ENCODE measurements at places on chromosomes 5 and 9.

DNA sequence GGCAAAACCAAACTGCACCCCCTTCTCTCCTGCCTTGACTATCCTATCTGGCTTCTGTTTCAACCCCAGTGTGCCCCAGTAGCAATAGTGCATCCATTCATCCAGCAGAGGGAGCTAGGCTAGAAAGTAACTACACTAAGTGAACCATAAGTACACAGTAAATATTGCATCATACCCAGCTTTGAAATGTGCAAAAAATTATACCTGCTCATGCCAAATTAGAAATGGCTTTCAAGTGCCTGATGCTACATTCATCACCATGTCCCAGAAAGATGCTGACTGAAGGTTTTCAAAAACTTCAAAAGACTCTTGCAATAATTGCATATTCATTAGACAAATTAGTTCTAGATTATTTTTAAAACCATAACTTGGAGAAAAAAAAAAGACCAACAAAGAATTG lies 153.5 kb downstream of the PRELID2 start:
- DNase-seq: peak; percentile 70

- no peak for DNase-seq
Measured at GRCh38 chr9:95880021-95880690, 4.7 kb downstream of the ERCC6L2 start.

GRCh38 chr9:88387552-88388202 lies 567 bp upstream of the SPIN1 start:
- peak; percentile 53 for DNase-seq

GRCh38 chr5:171978519-171978918 lies 27.9 kb downstream of the FBXW11 start:
- no peak for DNase-seq

DNA sequence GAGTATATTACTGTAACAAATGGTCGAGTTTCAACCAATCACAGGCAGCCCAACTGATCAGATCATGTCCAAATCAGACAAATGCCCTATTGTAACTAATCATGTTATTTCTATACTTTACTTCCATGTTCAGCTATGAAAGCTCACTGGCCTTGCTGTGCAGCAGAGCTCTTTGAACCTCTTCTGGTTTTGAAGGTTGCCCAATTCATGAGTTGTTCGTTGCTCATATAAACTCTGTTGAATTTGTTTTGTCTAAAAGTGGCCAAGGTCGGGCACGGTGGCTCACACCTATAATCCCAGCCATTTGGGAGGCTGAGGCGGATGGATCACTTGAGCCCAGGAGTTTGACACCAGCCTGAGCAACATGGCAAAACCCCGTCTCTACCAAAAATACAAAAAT lies 21.6 kb downstream of the PDE6A start:
- no peak for DNase-seq

DNA sequence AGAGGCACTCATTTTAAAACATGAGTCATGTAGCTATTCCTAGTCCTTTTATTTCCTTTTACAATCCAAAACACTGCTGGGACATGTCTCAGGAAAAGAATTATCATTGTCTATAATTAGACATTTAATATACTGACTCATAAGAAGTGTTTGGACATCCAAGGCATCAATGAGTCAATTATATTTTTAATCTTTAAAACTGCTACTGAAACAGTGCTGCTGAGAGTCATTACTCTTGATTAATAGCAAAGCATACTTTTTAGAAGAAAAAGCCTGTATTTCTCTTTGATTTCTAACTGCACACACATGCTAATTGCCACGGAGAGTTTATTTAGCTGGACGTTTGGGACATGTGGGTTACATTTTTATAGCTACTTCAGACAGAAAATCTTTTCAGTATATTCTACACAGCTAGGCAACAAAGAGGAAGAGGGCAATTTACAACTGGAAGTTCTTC lies 1249.0 kb upstream of the CDH18 start:
- no peak for DNase-seq

DNA sequence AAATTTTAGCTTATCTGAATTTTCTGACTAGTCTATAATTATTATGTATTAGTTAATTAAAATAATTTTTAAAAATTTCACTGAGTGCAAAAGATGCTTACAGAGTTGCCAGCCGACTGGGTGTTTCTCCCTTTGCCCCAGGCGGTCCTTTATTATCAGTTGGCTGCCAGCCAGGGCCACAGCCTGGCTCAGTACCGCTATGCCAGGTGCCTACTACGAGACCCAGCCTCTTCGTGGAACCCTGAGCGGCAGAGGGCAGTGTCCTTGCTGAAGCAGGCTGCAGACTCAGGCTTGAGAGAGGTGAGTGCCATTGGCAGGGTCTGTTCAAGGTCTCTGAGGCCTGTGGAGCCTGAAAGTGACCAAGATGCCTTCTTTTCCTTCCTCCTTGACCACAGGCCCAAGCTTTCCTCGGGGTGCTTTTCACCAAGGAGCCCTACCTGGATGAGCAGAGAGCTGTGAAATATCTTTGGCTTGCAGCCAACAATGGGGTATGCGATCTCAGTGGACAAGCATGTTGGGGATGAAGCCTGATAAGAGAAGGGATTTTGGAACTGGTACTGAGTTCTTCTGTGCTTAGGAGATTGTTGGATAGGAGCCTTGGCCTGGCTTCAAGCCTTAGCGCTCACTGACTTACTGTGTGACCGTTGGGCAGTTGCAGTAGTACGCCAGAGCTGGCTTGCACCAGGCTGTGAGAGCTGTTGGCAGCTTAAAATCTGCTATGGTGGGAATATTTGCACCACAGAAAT lies 10.6 kb downstream of the DELE1 start:
- no peak for DNase-seq

- DNase-seq: no peak
Measured at GRCh38 chr5:156295431-156295830, 31.5 kb upstream of the SGCD start.

DNA sequence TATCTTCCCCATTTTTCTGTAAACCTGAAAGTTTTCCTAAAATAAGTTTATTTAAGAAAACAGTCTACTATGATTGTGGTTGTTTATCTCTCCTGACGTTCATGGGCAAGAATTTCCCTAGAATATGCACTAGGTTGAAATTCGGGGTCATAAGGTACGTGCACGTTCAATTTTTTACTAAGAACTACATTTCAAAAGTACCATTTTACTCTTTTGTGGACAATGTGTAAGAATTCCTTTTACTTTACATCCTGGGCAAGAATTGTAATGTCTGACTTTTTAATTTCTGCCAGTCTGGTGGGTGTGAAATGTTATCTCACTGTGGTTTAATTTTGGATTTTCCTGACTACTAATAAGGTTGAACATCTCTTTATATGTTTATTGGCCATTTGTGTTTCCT lies 12.4 kb downstream of the IL5 start:
- no peak for DNase-seq

DNA sequence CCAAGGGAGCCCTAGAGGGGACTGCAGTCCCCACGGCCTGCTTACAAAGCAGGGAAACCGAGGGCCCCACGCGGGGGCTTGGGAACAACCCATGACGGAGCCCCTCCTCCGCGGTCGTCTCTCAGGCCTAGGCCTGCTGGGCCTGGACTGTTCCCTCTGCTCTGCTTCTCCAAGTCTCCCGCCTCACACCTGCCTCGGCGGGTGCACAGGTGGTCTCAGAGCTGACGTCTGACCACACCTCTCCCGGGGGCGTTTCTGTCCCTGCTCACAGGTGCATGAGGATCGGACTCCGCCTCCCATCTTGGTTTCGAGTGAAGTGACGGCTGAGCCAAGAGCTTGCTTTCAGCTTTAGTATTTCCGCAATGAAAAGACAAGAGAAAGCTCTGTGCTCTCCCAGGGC lies 72.1 kb downstream of the MRPL36 start:
- DNase-seq: no peak

GRCh38 chr9:135951889-135952663 lies 9.1 kb downstream of the UBAC1 start:
- DNase-seq: no peak

DNA sequence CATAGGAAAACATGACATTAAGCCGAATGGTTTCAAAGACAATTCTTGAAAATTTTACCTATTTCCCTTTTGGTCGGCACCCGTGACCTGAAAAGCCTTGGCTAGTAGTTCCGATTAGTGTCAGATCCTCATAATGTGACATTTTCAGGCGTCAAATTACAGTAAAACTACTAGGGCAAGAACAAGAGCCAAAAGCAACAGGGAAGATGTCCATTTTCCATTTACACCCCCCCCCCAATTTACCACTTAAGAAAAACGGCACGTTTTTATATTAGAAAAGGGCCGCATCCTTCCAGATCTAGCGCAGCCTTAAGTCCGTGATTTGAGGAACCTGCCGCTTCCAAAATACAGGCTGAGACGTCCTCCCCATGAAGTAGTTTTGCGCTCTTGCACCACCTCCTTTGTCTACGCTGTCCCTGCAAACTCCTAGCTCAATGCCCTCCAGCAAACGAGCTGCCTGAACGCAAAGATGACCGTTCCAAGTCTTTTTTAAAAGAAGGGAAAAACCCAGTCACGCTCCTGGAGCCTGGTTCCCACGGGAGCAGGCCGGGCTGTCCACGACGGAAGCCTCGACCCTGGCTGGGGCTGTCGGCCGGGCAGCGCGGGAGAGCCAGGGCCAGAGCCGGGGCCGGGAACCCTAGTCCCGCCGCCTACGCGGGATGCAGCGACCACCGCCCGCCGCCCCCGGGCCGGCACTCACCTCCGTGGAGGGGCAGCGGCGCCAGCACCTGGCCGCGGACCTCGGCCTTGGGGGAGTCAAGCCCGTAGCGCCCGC lies 616 bp downstream of the RNF130 start:
- DNase-seq: peak; percentile 86

DNA sequence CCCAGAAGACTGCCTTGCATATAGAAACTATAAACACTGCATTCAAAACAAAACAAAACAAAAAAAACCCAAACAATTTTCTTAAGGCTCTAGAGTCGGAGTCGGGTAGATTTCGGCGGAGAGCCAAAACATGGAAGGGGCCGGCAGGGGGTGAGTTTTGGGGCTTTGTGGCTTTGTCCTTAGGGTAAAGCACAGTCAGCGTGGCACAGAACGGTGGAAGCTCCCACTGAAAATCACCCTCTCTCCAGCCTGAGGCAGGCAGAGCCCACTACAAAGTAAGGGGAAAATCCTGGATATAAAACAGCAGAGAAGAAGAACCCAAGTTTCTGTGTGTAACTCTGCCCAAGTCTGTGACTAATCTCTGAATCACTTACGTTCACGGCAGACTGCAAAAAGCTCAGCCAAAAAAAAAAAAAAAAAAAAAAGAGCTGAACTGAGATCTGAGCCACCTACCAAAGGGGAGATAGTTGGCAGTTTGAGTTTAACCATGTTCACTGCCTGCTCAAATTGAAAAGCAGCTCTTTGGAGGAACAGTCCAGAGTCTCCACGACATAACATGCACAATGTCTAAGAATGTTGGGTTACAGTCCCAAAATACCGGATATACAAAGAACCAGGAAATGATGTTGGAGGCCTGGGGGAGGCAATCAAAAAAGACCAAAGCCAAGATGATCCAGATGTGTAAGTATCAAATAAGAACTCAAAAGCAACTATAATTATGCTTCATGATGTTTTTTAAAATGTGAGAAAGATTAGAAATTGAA lies 26.6 kb upstream of the OR2K2 start:
- DNase-seq: peak; percentile 2

DNA sequence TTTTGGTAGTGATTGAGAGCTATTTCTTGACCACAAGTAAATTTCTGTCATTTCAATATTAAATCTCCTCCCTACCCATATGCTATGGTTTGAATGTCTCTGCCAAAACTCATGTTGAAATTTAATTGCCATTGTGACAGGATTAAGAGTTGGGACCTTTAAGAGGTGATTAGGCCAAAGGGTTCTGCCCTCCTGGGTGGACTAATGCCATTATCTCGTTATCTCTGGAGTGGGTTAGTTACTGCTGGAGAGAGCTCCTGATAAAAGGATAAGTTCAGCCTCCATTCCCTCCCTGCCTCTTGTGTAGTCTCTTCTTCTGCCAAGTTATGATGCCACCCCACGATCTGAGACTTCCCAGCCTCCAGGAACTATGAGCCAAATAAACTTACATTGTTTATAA lies 3.6 kb upstream of the DRD1 start:
- no peak for DNase-seq

GRCh38 chr9:134724202-134724911 lies 82.8 kb downstream of the COL5A1 start:
- DNase-seq: no peak

DNA sequence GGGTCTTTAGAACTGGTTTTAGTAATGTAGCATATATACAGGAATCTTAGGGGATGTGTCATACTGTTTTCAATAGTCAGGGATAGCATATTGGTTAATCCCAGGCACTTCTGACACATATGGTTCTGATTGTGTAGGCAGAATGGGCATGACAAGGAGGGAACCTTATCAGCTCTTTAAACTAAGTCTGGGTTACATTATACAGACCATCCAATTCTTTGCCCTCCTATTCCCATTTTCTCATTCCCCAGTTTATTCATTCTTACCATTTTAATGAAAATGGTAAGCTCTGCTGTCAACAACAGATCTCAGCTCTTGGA lies 85.1 kb downstream of the NDUFAF2 start:
- DNase-seq: no peak

DNA sequence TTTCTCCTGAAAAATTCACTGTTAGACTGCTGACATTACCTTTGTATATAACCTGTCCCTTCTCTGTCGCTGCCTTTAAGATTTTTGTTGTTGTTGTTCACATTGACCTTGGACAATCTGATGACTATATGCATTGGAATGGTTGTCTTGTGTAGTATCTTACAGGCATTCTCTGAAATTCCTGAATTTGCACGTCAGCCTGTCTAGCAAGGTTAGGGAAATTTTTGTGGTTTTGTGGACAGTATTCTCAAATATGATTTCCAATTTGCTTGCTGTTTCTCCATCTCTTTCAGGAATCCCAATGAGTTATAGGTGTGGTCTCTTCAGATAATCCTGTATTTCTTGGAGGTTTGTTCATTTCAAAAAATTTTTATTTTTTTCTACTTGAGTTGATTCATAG lies 140.8 kb downstream of the PRR16 start:
- no peak for DNase-seq

GRCh38 chr9:125922854-125923253 lies 175.7 kb downstream of the PBX3 start:
- DNase-seq: no peak

- peak; percentile 35 for DNase-seq
Measured at GRCh38 chr5:141849415-141850243, 28.6 kb downstream of the PCDH1 start.

GRCh38 chr5:90854169-90854568 lies 295.6 kb downstream of the ADGRV1 start:
- DNase-seq: no peak

DNA sequence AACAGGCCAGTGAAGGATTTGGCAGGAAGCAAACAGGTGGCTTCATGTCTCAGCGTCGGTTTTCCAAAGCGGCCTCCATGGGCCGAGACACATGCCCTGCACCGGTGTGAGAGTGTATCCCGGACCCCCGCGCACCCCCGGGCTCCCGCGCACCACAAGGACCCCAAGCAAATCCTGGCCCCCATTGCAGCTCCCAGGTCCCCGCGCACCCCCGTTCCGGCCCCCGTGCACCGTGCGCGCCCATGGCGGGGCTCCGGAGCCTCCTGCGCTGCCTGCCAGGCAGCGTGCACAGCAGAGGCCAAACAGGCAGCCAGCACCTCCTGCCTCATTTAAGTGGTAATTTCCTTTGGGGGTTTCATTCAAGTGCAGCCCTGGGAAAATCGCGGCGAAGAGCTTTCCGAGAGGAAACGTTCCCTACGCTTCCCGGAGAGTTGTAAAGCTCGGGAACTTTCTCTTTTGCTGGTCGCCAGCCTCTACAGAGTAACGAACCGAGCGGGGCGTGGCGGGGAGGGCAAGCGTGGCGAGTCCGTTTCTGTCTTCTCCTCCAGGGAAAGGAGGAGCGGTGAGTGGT lies 145.5 kb upstream of the SLC24A2 start:
- no peak for DNase-seq

GRCh38 chr9:20558566-20559016 lies 63.7 kb downstream of the MLLT3 start:
- DNase-seq: peak; percentile 17

GRCh38 chr9:123138163-123138562 lies 104.7 kb downstream of the GPR21 start:
- DNase-seq: no peak

- no peak for DNase-seq
Measured at GRCh38 chr5:36631620-36632362, 25.4 kb downstream of the SLC1A3 start.
